ENCODE measurements at places on chromosomes 12 and 14.

DNA sequence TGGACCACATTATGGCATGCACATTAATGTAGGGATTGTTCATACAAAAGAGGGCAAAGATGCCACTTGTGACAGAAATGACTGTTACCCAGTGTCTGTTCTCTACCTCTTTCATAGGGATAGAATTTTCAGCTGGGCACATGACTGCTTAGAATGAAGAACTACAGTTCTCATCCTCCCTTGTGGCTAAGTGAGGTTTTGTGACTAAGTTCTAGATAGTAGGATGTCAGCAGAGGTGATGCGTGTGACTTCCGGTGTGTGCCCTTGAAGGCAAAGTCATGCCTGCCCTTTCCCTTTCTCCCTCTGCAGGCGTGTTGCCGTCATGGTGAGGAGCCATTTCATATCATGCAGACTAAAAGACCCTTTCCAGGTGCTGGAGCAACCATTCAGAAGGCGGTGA, 99.3 kb downstream of the CACNA1C start:
- DNase-seq = no peak

- DNase-seq = no peak
Observed at GRCh38 chr12:127802271-127802670, 464.7 kb upstream of the TMEM132C start.

DNA sequence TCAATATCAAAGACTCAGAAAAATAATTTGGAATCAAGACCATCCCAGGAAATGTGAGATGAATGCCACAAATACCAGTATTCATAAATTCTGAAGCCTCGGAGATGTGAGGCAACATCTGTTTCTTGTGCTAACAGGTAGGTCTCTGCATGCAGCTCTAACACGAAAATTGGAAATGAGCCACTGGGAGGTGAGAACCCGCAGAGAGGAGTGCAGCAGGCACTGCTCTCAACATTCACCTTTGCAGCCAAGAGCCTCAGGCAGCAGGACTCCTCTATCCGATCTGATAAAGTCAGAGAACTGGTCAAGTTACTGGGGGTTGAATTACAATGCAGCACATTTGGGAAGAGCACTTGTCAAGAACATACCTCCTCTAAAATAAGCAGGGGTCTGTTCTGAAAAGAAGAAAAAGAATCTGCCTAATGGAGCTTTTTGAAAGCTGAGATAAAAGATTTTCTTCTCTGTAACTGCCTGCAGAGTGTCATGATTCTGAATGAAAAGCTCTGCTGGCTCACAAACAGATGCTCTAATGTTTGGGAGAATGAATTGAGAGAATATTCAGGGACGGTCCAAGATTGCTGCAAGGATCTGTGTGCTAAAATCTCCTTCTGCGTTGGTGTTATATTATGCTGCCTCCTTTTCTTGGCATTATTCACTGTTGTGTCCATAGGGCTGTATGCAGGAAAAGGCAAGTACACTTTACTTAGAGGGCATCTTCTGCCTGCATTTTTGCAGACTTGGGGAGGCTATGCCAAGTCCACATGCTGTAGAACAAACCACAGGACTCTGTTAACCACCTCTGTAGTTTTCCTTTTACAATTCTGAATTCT, 209.6 kb upstream of the KRR1 start:
- peak; percentile 18 for DNase-seq

DNA sequence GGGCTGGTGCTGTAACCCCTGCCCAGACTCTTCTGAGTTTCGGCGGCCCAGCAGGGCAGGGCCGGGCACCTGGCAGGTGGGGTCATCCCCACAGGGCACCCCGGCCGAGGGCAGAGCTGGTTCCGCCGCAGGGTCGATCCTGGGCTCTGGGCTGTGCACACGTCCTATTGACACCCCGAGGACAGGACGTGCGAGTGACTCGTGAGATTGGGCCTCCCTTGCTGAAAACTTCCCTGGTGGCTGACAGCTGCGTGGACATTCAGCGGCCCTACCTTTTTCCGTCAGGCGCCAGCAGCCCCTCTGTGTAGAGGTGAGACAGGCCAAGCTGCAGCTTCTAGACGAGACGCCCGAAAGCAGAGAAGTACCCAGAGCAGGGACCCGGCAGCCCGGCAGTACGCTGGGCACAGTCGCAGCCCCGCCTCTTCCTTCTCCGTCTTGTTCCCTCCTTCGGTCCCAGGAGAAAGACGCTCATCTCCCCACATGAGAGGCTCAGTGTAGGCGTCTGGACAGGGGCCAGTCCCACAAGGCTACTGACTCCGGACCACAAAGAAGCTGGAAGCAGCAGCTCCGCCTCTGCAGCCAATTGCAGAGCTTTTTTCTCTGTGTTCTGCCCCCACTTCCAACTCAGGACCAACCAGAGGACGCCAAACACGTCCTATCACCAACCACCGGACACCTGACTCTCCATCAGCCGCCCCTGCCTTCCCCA, at the start of gene LRCOL1:
Gene LRCOL1 (minus strand): TSS at position 532 of the 709 bp plus-strand sequence. CDS start 4,331 bp downstream, outside the sequence.
- DNase-seq = peak; percentile 90

GRCh38 chr12:120263748-120264085, 1.8 kb downstream of the PXN start:
- no peak for DNase-seq

DNA sequence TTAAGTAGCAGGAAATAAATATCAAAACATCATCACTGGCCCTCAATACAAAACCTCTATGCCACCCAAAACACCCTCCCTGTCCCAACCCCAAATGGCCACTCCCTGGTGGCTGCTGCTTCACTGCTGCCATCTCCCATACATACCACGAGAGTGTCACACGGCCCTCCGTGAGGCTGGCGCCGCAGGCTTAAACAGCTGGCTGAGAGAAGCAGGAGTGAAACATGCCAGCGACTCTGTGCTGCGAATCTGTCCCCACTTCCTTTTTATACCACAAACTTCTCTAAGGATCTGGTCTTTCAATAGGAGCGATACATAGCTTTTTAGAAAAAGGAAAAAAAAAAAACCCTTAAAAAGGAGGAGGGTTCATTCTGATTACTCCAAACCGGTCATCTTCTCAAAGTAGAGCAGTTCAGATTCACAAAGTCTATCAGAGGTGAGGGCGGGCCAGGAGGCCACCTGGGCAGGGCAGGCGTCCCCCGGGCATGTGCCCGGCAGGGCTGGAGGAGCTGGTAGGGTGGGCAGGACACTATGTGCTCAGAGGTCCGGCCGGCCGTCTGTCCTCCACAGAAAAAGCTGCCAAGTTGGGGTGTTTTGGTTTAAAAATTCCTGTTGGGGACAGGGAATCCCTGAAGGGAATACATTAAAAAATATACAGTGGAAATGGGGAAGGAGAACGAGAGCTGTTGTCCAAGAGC, 26.5 kb downstream of the MAX start:
- no peak for DNase-seq

- peak; percentile 77 for DNase-seq
Observed at GRCh38 chr12:12803186-12803585, 10.0 kb upstream of the DDX47 start.

DNA sequence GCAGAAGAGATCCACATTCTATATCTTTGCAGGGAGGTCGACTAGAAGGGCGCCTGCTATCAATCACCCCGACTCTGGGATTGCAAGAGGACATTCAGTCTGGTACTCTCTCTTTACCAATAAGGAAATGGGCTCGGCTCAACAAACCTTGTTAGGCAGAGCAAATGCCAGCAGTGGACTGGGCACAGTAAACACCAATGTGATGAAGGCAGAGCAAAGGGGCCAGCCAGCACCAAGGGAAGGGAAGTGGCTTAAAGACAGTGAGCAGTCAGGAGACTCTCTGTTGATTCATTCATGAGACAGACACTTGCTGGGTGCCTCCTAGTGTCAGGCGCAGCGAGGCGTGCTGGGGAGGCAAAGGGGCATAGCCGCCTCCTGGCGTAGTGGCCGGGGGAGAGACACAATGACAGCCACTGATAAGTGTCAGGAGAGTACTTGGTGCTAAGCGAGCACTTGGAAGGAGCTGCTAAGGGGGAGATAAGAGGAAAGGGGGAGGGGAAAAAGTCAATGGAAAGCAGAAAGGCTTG, 34.1 kb downstream of the TMCC3 start:
- DNase-seq = no peak

DNA sequence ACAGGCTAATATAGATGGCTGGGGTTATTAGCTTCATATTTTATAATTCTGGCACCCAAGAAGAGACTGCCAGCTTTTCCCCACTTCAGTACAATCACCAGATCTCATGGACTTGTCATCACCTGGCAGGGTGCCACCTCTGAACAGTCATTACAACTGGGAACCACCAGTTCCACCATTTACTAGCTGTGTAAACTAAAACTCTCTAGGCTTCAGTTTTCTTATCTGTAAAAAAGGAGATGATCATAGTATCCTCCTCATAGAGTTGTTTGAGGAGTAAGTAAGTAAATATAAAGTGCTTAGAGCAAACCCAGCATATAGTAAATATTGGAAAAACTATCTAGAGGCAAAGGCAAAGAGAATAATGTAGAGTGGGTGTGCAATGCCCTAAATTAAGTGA, 19.3 kb downstream of the CPNE8 start:
- no peak for DNase-seq

GRCh38 chr14:39592116-39592789, 160.0 kb upstream of the FBXO33 start:
- no peak for DNase-seq

- DNase-seq = peak; percentile 65
Observed at GRCh38 chr14:74634481-74634880, 22.4 kb upstream of the LTBP2 start.

DNA sequence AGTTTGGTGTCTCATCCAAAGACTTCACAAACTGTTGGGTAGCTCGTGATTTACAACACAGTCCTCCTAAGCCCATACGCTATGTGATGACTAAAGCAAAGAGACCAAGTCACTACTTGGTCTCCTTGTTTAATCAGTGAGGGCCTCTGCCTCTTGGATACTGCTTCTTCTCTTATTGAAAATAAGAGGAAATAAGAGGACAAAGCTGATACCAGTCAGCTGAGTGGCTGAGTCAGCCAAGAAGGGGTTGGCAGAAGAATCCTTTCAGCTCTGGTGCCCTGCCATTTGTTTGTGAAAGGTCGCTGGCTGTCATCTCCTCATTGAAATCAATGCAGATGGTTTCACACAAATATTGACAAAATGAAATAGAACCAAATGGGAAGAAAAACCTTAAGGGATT, 67.5 kb upstream of the SLC35F4 start:
- DNase-seq = no peak

- DNase-seq = no peak
Observed at GRCh38 chr12:51070004-51070403, 13.4 kb downstream of the CSRNP2 start.

DNA sequence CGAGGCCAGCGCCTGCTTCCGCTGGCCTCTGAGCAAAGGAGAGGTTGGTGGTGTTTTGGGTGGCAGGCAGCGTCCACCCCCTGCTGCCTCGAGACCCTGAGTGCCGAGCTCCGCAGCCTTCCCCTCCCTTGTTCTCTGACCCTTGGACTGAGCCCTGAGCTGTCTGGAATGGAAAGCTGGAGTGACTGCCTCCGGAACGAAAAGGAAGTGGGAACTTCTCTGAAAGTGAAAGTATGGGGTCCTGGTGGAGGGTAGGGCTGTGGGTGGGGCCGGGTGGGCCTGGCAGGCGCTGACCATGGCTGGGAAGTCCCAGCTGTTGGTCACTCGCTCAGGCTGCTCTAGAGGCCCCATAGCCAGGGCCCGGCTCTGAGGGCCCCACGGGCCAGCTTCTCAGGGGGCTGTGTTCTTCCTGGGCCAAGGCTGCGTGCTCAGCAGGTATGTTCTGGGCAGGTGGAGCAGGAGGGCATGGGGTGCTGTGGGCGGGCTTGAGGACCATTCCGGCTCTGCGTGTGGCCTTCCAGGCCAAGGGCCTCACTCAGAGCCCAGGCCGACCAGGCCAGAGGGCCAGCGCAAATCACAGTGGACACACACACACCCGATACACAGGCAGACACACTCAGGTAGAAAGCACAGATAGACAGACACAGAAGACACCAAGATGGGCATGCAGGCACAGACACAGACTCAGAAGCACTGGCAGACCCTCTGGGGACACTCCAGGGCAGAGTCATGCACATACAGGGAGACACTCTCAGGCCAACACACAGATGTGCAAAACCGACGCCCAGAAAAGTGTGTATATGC, at the start of gene EXOC3L4:
Gene EXOC3L4 (plus strand): TSS at position 320 of the 804 bp plus-strand sequence. CDS start 5,495 bp downstream, outside the sequence.
- no peak for DNase-seq

GRCh38 chr12:40314927-40315326, 90.1 kb downstream of the LRRK2 start:
- no peak for DNase-seq

DNA sequence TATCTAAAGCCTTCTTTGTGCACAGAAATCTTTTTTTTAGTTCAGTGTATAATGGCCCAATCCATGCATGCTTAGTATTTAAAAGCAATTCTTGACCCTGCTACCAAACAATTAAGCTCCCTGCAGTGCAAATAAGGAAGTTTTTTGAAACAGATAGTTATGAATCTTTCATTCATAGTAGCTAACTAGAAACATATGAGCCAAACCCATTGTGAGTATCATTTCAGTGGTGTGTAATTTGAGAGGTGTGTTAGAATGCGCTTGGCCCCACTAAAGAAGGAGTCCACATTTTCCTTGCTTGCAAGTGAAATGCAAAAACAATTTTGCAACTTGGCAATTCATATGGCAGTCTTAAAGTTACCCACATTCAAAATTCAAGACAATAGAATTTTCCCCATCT, 14.4 kb downstream of the EPS8 start:
- DNase-seq = no peak

- DNase-seq = peak; percentile 84
Observed at GRCh38 chr12:40224439-40225291, at the start of gene LRRK2. LRRK2 (plus strand) TSS chr12:40224997; CDS start chr12:40225132, 135 bp downstream.

DNA sequence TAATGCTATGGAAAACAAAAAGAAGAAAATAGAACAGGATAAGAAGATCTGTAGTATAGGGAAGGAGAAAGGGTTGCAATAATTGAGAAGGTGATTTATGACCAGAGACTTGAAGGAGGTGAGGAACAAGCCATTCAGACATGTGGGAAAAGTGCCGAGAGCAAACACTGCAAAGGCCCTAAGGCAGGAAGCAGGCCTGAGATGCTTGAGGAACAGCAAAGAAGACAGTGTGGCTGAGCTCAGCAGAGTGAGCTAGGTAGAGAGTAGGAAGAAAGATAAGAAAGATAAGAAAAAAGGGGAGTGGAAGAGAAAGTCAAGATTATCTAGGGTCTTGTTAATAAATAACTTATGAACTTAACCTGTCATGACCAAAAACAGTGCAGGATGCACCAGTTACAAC, 671.8 kb downstream of the RPS29 start:
- DNase-seq = no peak

DNA sequence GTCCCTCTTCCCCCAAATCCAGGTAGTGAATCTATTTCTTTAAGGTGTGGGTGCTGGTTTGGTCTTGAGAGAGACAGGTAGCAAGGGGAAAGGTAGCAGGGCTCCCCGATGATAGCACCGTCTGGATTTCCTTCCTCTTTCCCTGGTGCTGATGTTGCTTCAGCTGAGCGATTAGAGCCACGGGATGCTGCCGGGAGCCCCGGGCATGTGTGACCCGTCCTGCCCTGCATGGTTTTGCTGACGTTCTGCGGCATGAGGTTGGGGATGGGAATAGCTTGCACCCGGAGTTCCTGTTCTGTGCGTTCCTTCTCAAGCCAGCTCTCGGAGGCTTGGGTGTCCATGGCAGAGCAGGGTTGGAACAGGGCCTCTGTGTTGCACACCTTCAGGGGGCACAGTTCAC, 107.3 kb downstream of the TSPAN9 start:
- DNase-seq = no peak

DNA sequence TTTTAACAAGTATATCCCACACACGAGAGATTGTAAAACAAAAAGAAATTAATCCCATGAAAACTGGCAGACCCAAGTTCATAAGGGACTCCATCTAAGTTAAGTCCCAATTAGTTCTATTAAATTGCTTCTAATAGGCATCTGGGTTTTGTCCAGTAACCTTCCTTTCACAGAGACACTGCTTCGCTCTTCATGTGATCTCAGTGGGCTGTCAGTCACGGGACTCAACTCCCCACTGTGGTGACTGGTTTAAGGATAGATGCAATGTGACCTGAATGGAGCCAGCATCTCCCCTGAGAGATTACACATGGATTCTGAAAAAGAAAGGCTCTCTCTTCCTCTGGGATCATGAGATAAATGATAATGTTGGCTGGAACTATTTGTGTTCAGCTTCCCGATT, 96.4 kb downstream of the GAS2L3 start:
- DNase-seq = no peak

All from GM03348 (cell line).